ENCODE measurements at places on chromosomes 3 and 15.
A peak's percentile ranks its signal among the peaks of the same experiment; 100 is the strongest.

- no peak overlapping the region for H3K4me3 ChIP-seq
- H3K27me3 ChIP-seq, result no peaks in the 10 kb centered on the region
- H3K27ac ChIP-seq, result no peak overlapping the region
Measured at GRCh38 chr3:51340013-51340829, 44.9 kb upstream of the MANF start.

DNA sequence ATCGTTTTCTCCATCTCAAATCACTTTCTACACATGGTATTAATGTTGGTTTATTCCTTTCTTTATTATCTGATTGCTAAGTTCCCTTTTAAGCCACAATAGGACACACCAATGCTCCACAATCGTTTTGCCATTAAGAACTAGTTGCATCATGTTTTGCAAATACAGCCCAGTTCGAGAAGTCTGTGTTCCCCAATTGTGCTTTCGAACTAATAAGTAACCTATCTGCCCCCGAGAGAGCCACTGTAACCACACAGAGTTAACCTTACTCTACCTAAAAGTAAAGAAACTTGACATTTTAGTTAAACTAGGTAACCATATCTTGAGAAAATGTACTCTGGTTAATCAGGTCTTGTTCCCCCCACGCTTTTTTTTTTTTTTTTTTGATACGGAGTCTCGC, 39.1 kb downstream of the MAGI1 start:
- H3K27me3 ChIP-seq, result no peaks in the 10 kb centered on the region
- no peaks in the 10 kb centered on the region for H3K36me3 ChIP-seq
- no peak for DNase-seq
- peaks cover 3% of the 10 kb centered on the region for H3K4me1 ChIP-seq
- H3K27ac ChIP-seq, result no peak overlapping the region

- no peak overlapping the region for H3K27ac ChIP-seq
- H3K4me1 ChIP-seq, result peaks cover 12% of the 10 kb centered on the region
- H3K27me3 ChIP-seq, result no peaks in the 10 kb centered on the region
- no peaks in the 10 kb centered on the region for H3K36me3 ChIP-seq
Measured at GRCh38 chr3:21790466-21790865, 39.5 kb upstream of the ZNF385D start.

GRCh38 chr3:12840591-12841148, 695 bp downstream of the RPL32 start:
- peak overlapping the region; percentile 98 for H3K27ac ChIP-seq
- peak overlapping the region; percentile 92 for H3K4me3 ChIP-seq
- DNase-seq, result no peak
- peaks cover 39% of the 10 kb centered on the region for H3K36me3 ChIP-seq

GRCh38 chr3:177590826-177591225, 393.5 kb upstream of the TBL1XR1 start:
- no peaks in the 10 kb centered on the region for H3K4me1 ChIP-seq
- no peak overlapping the region for H3K27ac ChIP-seq
- no peak overlapping the region for H3K4me3 ChIP-seq
- H3K27me3 ChIP-seq, result no peaks in the 10 kb centered on the region

Measured in cardiac muscle cell (in vitro differentiated cells and primary cell).